Smooth muscle cell of the brain vasculature (primary cell): ENCODE measurements at places on chromosomes 2 and 18.
A peak's percentile ranks its signal among the peaks of the same experiment; 100 is the strongest.

GRCh38 chr18:46042571-46043123, 29.4 kb downstream of the PSTPIP2 start:
- no peak for DNase-seq

DNA sequence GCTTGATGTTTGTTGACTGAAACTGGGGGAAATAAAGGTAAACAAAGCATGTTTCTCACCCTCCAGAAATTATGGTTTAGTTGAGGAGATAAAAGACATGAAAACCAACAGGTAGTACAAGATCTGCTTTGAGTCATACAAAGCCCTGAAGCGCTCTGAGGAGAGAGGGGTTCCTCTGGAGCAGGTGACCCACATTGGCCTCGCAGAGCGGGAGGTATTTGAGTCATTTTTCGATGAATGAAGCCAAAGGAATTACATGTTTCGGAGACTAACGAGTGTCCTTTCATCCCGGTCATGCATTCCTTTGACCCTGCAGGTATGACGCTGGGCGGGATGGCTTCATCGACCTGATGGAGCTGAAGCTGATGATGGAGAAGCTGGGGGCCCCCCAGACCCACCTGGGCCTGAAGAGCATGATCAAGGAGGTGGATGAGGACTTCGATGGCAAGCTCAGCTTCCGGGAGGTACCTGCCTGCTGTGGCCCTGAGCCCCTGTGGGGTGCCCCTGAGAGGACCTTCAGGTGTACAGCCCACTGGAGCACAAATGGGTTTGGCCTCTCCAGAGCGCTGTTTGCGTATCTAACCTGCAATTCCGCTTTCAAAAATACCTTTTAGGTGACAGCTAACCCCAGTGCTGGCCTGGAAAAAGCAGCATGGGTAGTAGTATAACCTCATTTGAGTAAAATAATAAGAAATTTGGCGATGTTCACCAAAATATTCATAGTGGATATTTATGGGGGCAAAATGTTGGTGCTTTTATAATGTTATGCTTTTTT, 29.3 kb downstream of the EFHD1 start:
- DNase-seq: no peak

DNA sequence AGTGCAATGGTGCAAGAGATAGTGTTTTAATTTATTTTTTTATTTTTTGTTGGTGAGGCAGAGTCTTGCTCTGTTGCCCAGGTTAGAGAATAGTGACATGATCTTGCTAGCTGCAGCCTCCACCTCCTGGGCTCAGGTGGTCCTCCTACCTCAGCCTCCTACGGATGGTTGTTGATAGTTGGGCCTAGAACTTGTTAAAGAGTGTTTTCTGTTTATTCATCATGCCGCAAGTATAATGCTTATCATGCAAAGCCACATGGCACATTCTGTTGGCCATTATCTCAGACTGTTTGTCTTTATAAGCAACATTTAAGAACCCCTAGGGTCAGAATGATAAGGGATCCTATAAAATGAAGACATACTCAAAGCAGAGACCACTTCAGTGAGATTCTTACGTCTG, 1.7 kb downstream of the UGGT1 start:
- DNase-seq: no peak

DNA sequence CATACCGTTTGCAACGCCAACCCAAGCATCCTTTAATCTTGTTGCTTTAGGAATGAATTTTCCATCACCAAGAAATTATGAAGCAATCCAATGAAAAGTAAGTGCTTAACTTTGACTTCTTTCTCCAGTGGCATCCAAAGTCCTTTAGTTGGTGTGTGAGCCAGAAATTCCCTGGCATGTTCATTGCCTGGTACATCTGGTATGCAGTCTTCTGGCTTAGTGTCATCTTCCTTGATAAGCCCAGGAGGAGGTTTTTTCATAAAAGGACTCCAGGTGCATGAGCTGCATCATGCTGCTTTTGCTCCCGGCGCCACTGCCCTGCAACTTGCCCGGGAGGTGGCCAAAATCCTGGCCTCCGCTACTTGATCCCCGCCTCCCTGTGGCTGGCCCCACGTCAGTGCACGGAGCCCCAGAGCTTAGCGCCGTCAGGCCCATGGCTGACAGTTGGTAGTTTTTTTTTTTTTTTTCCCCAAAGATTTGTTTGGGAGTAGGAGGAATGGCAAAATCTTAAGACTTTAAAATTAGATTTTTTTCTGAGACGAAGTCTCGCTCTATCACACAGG, 58.7 kb downstream of the PUM2 start:
- DNase-seq: no peak

DNA sequence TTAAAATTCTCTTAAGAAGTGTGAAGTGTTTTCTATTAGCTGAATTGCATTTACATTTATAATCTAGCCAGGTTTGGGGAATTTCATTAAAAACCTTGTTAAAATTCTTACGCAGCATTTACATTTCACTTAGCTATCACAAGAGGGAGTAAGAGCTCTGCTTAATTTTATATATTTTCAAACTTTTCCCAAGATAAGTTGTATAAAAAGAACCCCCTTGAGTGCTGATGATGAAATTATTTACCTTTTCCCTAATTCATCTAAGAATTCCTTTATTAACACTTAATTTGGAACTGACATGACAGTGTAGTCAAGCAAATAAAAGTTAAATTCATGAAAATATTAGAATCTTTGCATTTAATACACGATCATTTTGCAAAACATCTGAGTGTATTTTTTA, 54.2 kb upstream of the ZSWIM2 start:
- DNase-seq: no peak

GRCh38 chr18:40553029-40553428, 1402.0 kb upstream of the PIK3C3 start:
- no peak for DNase-seq

- DNase-seq: no peak
Measured at GRCh38 chr2:168359082-168359481, 97.0 kb upstream of the CERS6 start.

DNA sequence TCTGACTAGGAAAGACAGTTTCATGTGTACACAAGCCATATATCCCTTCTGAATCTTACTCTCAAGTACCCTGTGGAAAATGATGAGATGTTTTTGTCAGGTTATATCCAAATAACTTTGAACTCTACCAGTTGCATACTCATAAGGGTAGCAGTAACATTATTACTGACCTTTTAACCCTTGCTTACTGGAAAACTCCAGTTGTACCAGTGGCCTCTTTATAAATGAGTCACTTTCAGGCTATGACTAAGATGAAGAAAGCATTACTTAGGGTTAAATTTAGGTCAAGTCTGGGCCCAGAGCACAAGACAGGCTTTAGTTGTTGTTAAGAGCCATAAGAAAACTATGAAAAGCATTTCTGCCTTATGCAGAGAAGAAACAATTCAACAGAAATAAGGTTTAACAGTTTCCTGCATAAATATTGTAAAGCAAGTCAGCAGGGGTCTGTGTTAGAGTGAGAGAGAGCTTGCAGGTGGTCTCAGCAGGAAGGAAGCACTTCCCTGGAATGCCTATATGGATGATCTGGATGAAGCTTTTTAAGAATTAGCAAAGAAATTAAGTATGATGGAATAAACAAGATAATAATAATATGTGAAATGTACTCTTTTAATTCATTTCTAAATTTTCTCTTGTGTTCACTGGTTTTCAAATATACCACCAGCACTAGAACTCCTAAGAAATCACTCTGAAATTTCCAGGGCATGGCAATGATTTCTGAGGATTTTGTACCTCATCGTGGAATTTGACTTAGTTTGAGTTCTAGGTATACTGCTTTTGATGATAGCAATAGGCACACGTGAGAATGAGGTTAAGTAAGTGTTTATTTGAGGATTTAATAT, 126.6 kb downstream of the UBE2E3 start:
- DNase-seq: peak; percentile 78

DNA sequence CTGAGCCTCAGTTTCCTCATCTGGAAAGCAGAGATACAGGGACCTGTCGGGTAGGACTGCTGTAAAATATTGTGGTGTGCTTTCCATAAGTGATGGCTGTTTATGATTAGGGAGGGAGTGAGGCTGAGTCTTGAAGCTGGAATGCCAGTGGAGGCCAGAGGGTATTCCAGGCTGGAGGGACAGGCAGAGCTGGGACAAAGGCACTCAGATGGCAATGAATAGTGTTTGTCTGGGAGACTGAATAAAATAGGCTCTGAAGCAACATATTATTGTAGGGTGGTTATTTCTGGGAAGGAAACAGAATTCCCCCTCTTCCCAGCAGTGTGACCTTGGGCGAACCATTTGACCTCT, 120.7 kb downstream of the INHBB start:
- DNase-seq: no peak

DNA sequence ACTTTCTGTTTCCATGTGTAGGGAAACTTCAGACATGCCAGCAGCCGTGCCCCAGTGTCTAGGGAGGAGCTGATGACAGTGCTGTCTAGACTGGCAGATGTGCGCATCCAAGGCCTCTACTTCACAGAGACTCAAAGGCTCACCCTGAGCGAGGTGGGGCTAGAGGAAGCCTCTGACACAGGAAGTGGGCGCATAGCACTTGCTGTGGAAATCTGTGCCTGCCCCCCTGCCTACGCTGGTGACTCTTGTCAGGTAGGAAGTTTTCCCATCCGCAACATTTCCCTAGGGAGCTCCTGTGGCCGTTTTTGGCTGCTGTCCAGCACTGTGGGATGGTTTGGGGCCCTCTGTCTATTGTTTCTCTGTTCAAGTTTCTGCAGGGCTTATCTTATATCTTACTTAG, 143.1 kb upstream of the TTC39C start:
- DNase-seq: no peak

GRCh38 chr2:96951125-96951654, 35.2 kb downstream of the FAM178B start:
- peak; percentile 7 for DNase-seq

- no peak for DNase-seq
Measured at GRCh38 chr18:8561123-8561910, 47.9 kb upstream of the RAB12 start.

- DNase-seq: peak; percentile 33
Measured at GRCh38 chr2:30862054-30862651, 54.9 kb upstream of the CAPN13 start.

- no peak for DNase-seq
Measured at GRCh38 chr2:206840999-206841398, 75.6 kb downstream of the FASTKD2 start.

DNA sequence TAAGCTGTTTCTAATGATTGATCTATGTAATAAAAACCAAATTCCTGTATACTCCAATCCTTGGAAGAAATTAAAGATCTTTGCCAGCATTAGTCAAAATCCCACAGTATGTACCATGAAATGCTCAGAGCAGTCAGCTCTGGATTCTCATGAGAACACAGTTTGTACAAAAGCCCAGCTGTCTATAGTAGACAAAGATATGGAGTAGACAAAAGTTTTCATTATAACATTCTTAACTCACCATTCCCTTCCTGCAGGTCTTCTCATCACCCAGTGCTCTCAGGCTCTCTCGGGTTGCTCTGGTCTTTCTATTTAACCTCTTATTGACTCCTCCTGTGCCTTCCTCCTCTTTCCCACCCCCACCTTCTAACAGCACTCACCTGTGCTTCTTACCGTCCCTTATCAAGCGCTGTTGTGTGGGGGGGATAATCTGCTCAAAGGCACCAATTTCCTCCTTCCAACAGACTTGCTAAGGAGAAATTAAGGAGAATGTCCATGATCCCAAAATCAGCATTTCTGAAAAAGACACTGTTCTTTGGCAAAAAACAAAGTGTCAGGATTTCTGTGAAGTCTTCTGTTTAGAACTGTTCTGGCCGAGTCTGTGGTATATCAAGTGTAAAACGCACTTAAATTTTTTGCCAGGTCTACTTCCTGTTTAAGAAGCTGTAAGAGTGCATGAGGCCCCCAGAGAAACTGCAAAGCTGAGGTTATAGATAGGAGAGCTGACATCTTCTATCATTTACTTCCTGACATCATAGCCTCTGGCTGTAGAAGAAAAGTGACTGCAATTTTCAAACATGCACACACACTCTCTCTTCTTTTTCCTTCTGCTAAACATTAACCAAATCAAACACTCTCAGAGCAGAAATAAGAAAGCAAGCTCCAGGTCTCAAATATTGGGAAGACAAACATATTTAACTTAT, 144.1 kb downstream of the EVA1A start:
- no peak for DNase-seq

GRCh38 chr2:189579585-189580186, 900 bp downstream of the SLC40A1 start:
- DNase-seq: no peak

GRCh38 chr2:146131785-146132184, 1611.9 kb upstream of the ZEB2 start:
- no peak for DNase-seq

DNA sequence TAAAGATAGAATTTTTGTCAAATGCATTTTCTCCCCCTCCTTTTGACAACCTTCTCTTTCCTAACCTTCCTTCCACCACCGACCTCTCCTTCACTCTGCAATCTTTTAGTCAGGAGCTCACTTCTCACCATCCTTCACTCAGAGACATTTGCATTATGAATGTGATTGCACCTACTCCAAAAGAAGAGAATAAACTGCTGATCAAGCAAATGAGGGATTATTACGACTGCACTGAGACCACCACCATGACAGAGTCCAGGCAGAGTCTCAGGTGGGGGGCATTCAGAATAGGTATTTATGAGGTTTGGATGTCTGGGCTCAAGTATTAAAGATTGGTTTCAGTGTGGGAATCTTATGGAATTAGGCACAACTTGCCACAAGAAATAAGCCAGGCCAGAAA, 483.9 kb downstream of the PTH2R start:
- no peak for DNase-seq

DNA sequence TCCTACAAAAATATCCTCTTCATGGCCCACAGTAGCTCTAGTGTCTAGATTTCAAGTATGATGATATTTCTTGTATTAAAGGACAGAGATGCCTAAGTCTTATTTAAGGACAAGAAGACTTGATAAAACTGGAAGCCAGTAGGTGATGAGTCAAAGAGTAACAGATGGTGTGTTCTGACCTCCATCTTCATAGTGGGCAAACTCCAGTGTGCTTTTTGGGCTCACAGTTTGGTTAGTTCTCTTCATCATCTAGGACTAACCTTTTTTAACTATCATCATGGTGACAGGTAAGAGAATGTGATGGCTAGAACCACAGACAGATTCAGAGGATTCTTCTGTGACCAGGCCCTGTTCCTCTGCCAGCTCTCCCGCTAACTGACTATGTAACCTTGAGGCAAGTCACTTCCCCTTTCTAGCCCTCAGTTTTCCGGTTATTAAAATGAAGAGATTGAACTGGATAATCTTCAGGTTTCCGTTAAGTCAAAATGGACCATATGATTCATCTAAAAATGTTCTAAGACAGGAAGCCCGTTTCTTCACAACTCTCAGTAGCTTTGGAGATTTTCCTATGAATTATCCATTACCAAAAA, 140.3 kb upstream of the RASGRP3 start:
- no peak for DNase-seq

GRCh38 chr2:241617431-241618154, 19.4 kb downstream of the THAP4 start:
- no peak for DNase-seq

- no peak for DNase-seq
Measured at GRCh38 chr2:150620416-150620815, 132.9 kb upstream of the RND3 start.

DNA sequence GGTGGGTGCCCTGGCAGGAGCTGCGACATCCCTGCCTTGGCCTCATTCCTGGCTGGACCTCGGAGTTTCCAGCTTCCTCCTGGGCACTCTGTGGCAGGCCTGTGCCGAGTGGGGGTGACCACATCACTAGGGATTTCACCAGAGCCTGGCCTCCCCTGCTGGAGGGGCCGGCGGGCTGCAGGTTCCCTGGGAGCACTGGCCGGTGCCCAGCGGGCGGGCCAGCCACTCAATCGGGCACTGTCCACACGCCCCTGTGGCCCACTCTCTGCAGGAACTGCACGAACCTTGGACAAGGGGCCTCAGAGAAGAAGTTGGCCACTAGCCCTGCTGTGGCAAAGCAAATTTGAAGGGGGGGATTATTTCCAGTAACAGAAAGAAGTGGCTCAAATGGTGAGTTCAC, 110.7 kb upstream of the APCDD1 start:
- DNase-seq: no peak
